MV-4-11 (cell line): ENCODE measurements at places on chromosomes 1 and 21.
A peak's percentile ranks its signal among the peaks of the same experiment; 100 is the strongest.

DNA sequence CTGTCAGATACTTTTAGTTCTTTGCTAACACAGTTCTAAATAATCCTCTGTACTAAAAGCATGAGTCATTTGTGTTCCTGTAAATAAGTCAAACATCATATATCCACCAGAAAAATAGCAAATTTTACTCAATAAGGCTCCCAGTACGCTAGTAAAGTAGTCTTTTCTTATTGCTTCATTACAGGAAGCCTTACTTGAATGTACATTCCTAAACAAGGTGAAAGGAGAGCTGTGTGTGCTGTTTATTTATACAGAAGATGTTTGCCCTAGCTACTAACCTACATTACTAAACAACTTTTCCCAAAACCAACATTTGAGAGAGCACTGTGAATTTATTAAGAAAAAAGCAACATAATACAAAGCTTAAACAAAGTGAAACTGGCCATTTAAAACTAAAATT, 52.0 kb downstream of the ZNHIT6 start:
- no peak for DNase-seq

DNA sequence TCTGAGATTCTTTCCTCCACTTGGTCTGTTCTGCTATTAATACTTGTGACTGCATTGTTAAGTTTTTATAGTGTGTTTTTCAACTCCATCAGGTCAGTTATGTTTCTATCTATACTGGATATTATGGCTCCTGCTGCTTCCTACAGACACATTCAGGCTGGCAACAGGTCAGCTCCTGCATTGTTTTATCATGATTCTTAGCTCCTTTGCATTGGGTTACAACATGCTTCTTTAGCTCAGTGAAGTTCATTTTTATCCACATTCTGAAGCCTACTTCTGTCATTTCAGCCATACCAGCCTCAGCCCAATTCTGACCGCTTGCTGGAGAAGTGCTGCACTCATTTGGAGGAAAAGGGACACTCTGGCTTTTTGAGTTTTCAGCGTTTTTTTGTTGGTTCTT, 37.3 kb upstream of the F3 start:
- no peak for DNase-seq

DNA sequence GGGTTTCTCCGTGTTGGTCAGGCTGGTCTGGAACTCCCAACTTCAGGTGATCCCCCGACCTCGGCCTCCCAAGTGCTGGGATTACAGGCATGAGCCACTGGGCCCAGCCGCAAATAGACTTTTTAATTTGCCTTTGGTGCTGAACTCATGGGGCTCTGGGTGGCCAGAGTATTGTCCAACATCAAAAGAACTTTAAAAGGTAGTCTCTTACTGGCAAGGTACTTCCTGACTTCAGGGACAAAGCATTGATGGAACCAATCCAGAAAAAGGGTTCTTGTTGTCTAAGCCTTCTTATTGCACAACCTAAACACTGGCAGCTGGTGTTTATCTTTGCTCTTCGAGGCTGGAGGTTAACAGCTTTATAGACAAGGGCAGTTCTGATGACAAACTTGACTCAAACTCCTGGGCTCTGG, 3.8 kb upstream of the KTI12 start:
- peak; percentile 58 for DNase-seq

- DNase-seq = no peak
These were observed 24.7 kb downstream of the CASZ1 start for GRCh38 chr1:10771789-10772188.

DNA sequence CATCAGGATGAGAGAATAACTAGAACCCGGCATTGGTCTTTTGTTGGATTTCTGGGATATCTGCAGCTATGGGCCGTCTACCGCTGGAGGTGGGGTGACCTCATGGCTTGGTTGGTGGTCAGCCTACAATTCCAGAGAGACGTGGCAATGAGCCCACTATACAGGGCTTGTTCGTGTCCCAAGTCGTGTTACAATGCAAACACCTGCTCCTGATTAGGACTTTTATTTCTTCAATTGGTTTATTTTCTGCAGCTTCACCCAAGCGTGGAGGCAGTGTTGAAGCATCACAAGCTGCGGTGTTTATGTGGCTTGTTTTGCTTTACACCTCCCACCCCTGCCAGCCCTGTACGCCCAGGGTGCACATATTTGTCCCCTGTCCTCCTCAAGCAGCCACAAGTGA, 211.7 kb upstream of the TMEM51 start:
- DNase-seq = no peak

GRCh38 chr1:50268049-50268448, 155.2 kb downstream of the DMRTA2 start:
- DNase-seq = no peak

DNA sequence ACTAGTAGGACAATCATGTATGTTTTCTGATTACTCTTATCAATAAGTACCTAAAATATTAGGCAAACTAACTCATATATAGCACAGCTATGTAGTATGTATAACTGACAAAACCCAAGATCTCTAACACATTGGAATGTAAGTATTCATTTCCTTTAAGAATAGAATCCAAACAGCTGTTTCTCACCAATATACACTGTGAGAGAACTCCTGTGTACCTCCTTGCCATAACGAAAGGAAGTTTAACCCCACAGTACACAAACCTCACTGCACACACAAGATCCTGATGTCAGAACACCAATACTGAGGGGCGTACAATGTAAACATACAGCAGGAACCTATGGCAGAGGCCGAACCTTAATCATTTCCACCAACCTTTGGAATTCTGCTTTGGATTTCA, 113.0 kb downstream of the SMYD3 start:
- DNase-seq = no peak

DNA sequence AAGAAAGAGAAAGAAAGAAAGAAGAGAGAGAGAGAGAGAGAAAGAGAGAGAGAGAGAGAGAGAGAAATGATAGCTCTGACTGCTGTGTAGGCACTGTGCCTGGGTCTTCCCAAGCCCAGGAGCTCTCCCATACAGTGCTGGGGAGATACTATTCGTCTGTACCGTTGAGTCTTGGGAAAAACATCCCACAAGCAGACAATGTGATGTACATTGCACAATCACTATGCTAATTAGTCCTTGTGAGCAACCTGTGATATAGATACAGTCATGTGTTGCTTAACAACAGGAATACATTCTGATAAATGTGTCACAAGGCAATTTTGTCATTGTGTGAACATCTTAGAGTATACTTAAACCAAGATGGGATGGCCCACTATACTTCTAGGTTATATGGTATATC, 381.0 kb downstream of the HHAT start:
- DNase-seq = peak; percentile 17

DNA sequence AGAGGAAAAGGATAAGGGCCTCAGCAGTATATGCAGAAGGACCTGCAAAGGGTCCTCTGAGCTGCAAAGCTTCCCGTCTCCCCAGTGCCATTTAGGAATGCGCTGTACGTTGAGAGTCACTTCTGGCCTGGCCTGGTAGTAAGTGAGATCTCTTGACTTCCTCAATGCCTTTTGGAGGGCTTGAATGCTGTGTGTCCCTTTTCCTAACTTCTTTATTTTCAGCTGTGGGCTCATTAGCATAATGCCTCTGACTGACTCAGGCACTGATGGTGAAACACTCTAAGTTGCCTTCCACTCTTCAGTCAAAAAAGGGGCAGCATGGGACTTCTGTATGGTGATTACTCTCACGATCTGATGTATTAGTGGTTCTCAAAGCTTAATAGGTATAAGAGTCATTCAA, 49.9 kb downstream of the XCL1 start:
- DNase-seq = peak; percentile 90

DNA sequence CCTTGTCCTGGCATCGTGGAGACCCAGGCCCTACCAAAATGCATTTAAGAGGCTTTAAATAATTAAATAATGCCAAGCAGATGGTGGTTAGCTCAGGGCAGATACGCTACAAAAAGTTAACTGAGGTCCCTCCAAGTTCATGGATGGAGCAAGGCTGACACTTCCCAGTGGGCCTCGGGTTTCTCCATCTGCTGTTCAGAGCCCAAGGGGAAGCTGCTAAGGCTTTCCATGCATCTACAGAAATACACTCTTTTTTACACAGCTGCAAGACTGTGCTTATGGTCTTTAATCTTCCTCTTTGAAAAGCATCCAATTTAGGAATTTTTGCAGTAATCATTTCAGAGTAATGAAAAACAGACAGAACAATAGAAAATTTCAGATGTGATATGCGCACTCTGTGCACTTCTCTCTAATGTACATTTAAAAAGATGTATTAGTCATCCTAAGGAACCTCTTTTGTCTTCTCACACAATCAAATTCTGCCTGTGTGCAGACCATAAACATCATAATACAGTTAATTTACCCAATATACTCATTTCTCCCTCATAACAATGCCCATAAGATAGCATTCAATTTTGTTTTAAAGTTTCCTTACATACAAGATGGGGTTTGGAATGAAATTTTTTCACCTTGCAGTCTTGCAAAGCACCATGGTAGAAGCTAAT, 173.2 kb upstream of the ATP1B1 start:
- no peak for DNase-seq

DNA sequence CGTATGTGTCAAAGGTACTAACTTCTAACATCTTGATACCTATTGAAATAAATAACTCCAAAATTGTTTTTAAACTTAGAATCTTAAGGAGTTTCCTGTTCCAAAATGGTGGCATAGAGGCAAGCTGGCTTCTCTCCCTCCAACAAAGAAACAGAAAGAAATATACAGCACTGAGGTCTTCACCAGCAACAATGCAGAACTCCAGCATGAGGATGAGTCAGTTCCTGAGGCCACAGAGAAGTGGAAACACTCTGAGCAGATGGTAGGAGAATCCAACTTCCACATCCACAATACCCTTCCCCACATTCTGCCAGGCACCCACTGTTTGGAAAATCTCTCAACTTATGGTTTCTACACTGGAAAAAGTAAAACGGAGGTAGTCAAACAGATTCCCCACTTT, 12.2 kb upstream of the PPIH start:
- peak; percentile 73 for DNase-seq

DNA sequence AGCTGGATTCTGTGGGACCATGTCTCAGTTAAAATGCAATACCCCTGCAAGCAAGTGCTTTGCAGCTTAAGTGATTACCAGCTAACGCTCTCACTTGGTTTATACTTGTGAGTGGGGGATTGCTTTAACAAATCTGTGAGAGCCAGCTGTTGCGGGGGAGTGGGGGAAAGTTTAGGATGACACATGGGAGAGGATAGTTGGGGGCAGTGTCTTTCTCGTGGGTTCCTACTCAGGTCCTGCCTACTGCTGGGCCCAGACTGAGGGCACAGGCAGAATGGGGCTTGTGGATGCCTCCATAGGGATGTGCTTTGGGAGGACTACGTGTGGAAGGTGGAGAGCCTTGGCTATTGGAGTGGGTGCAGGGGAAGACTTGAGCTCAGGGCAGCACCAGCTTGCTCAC, 60.1 kb downstream of the ELK4 start:
- DNase-seq = no peak

DNA sequence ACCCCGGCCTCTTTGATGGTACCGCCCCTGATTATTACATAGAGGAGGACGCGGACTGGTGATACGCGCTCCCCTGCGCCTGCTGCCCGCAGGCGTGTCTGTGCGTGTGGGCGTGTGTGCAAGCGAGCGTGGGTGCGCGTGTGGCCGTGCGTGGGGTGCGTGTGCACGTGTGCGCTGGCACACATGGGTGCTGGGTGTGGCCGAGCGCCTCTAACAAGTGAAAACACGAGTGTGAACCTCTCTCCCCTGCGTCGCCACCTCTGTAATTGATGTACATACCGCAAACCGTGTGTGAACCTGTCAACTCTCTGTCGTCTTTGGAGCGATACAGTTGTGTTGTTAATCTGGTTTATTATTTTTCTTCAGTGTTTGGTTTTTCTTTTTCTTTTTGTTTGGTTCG, 87.8 kb upstream of the TMEM51 start:
- no peak for DNase-seq

GRCh38 chr1:205652984-205653383, 21.2 kb upstream of the ELK4 start:
- DNase-seq = no peak

DNA sequence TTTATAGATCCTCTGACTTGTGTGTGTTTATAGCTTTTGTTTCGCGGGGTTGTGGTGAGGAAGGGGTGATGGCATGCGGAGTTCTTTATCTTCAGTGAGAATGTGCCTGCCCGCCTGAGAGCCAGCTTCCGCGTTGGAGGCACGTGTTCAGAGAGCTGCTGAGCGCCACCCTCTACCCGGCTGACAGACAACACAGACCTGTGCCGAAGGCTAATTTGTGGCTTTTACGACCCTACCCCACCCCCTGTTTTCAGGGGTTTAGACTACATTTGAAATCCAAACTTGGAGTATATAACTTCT, 14.4 kb upstream of the CD101 start:
- DNase-seq = no peak

DNA sequence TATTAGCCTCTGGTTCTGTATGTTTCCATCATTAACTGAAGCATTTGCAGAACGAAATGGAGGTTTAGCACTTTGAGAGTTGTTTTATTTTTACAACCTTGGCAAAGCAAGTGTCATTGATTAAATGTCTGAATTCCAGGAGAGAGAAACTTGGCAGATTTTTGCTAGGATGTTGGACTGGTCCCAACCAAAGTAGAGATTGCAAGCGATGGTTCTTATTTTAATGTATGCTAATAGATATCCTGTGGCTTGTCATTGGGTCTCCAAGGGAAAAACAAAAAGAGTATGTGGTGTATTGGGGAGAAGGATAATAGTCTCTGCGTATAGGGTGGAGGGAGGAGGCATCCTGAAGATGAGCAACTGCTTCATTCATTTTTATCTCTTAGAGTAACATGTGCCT, 457.2 kb upstream of the RUNX1 start:
- DNase-seq = no peak

DNA sequence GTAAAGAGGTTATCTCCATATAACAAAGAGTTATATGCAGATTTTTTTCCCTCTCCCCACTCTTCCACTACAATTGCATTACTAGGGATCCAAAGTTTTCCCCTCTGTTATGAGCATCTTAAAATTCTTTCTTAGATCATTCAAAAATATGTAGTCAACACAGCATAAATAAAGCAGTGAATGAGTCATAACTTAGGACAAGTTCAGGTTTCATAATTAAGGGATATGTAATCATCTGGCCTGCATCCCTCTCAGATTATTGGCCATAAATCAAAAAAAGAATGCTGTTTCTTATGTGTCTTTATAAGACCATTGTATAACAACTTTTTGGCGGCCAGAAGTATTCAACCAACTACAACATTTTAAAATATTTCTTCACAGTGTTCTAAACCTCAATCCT, 1526.1 kb downstream of the KCNT2 start:
- DNase-seq = no peak

GRCh38 chr1:43367026-43367903, 546 bp downstream of the ELOVL1 start:
- no peak for DNase-seq

DNA sequence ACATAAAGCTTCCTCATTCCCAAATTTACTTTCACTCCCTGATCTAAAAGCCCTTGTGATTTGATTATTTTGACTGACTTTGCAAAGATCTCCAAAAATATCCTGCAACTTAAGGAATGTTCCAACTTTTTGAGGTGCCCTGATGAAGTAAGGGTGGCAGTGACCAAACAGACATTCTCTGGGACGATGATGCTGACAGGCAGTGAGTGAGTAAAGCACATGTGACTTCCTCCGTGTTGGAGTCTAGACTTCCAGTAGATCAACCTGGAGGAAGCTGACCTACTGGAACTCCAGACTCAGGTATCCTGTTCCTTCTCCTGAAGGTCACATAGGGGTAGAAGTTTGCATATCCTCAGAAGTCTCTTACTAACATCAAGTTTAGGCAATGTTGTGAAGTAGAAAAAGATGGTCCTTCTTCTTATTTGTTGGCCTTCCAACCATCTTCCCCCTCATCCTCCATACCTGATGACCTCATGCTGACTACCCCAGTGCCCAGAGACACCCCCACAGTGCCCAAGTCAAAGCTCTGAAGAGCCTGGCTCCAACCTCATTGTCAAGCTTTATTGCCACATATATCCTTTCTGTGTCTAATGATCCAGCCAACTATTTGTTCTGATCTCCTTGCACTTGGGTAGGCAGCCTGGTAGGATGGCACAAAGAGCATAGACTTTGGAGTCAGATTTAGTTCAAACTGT, 16.0 kb downstream of the TNFSF4 start:
- DNase-seq = no peak
